Urinary bladder (tissue), 4 donors: ENCODE measurements at places on chromosomes 1 and 21. TPM values are rescaled to one million over a fixed set of nuclear protein-coding genes. Genes with fewer than 3 reads are reported as not detected.

GRCh38 chr1:14915356-14916054 is 238.0 kb upstream of the TMEM51 start:
- DNase-seq: no peak

- DNase-seq: no peak
These were observed 555.3 kb downstream of the NUF2 start for GRCh38 chr1:163877016-163877415.

GRCh38 chr1:46489169-46489637 is 433 bp upstream of the DMBX1 start:
- DNase-seq: no peak

DNA sequence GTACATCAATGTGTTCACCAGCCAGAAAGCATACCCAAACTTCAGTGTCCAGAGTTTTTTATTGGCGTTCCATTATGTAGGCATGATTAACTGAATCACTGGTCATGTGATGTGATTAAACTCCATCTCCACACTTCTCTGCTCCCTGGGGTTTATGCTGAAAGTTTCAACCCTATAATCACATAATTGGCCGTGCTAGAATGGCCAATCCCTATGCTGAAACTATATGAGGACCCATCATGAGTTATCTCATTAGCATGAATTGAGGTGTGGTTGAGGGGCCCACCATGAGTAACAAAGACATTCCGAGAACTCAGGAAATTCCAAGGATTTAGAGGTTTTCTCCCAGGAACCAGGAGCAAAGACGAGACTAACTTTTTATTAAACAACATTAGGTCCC is 31.8 kb upstream of the FBXO28 start:
- no peak for DNase-seq

DNA sequence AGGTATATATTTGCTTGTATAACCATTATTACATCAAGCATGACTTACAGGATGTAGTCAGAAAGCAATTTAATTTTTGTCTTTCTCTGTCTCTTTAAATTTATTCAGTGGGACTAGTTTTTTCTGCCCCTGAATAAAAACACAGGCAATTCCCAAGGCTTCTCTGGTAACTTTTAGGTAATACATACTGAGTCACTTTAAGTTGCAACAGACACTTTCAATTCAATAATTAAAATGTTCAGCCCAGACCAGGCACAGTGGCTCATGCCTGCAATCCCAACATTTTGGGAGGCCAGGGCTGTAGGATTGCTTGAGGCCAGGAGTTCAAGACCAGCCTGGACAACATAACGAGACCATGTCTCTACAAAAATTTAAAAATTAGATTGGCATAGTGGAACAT is 12.3 kb downstream of the SLC44A3 start:
- no peak for DNase-seq

DNA sequence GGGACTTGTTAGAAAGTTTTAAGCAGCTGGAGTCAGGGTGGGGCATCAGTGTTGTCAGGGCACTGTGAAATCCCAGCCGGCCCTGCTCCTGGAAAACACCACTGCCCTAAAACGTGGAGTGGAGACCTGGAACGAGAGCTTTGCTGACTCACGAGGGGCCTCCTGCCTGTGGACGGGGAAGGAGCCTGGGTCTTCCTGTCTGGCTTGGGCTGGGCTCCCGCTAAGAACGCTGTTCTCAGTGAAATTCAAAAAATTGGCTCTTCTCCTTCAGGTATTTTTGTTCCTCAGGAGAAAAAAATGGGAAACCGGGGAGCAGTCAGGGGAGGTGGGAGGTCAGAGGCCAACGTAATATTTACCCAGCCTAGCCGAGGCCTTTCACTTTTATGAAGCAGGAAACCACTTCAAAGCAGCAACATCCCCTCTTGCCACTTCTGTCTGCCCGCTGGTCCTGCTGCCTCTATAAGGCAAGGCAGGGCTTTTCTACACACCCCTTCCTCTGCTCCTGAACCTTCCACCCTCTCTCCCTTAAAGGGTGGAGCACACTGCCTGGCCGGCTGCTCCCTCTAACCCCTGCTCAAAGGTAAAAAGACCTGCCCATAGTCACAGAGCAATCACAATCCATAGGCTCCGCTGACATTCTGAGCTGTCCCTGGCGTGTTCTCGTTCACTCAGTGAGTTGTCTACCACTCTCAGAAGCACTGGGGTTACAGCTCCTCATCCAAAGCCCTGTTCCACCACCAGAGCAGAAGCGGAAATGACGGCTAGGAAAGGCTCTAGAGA is 8.0 kb downstream of the PLXNA2 start:
- no peak for DNase-seq

The KDM1A gene
- 86.0 TPM for total RNA-seq

The ADCY10 gene
- 0.37 TPM for total RNA-seq

DNA sequence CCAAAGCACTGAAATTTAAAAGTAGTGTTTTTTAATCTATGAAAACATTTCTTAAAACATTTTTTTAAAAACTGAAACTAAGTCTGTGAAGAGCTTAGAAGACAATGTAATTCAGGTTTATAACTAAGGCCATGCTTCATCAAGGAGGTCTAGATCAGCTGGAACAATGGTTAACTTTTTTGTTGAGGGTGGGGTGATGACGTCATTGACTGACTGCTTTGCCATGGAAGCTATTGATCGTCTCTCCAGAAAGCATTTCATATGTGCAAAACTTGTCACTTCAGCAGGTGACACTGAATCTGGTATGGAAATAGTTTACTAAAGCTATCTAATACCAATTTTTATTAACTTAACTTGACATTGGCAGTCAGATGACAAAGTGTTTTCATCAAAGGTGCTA is 21.0 kb downstream of the RAVER2 start:
- no peak for DNase-seq

DNA sequence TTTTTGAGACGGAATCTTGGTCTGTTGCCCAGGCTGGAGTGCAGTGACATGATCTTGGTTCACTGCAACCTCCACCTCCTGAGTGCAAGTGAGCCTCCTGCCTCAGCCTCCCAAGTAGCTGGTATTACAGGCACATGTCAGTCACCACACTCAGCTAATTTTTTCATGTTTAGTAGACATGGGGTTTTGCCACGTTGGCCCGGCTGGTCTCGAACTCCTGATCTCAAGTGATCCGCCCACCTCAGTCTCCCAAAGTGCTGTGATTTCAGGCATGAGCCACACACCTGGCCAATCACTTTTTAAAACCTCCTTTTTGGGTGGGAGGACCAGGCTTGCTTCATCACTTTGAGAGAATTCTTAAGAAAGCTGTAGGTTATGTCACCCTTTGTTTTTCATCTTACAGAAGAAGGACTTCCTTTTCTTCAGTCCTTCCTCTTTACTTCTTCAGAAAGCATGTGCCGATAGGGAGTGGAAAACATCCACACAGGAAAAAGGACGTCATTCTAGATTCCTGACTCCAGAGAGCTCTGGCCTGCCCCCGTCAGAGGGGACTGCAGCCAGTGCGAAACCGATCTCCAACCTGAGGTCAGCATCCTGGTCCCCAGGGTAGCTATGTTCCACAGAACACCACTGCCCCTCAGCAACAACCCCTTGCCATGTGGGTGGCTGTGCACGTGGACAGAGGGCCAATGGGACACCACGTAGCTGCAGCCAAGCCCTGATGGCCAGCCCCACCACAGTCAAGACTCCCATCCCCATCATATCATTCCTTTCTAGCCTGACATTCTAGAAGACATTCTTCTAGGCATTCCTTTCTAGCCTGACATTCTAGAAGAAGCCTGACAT is 21.9 kb downstream of the NCF2 start:
- DNase-seq: no peak

DNA sequence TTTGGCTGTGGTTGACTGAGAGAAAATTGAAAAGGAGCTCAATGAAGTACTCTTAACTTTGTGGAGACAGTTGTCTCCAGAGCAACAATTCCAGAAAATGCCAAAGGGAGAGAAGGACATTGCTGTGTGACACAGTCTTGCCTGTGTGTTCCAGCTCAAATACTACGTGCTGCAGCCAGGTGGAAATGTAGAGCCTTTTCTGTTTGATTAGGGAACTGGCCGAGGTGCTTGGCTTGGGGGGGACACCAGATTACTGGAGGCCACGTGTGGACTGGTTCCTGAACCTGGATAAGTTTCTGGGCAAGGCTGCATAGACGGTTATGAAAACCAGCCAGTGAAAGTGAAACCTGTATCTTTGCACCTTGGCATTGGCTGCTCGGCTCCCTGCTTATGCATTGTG is 217.9 kb downstream of the CTH start:
- DNase-seq: no peak

- DNase-seq: no peak
These were observed 1.1 kb downstream of the ADGRB2 start for GRCh38 chr1:31762726-31763670.

The SAMSN1 gene
- total RNA-seq: 16.2 TPM

The TEKT2 gene
- total RNA-seq: 0.37 TPM

The DYRK1A gene
- total RNA-seq: 132 TPM

DNA sequence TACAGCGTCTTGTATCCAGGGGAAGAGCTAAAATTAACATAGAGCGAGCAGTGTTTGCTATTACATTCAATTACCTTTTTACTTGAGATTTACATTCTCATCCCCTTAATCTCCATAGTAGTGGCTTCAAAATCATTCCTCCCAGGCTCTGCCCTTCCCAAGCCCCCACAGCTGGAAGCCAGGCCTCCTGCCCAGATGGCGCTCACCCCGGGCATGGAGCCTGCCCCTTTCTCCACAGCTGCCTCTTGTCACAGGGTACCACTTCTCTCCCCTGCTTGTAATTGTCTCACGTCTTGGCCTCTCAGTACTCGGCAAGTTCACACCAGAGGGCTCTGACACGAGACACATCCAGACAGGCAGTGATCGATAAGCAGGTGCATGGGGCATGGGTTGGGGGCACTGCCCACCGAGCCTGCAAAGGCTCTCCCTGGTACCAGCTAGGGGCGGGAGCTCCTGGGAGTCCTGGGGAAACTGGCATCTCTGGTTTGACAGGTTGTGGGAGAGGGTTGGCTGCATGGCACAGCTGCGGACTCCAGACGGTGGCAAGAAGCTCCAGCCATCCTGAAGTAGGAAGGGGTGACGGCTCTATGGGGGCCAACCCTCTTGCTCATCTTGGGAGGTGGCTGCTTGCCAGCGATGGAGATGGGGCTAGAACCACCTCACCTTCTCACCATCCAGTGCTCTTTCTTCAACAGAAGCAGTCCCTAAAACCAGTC is 20.1 kb downstream of the CASZ1 start:
- no peak for DNase-seq

The RHD gene
- 0.69 TPM for total RNA-seq

DNA sequence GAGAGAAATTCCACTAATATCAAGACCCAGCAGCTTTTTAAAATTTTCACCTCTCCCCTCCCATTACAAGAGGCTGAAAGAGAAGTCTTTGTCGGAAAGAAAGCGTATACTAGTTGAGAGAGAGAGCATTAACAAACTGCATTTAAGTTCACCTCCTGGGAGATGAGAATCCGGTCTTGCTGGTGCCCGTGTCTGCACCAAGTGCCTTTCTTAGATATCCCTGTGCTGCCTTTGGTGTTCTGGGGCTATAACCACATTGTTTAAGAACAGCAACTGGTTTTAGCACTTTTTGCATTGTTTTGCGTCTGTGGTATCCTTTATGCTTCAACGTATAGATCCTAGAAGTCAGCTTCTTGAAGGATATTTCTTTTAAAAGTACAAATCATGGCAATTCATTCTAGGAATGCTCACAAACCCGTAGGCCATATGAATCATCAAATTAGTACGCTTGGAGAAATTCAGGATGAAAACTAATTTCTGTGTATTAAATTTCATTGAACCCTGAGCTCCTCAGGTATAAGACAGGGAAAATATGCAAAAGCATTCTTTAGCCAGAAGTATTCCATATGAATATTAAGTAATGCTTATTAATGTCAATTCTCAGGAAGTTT is 3.4 kb upstream of the RPE65 start:
- no peak for DNase-seq

The UCHL5 gene
- 58.6 TPM for total RNA-seq

The TAS1R1 gene
- not detected for total RNA-seq

The MPL gene
- not detected for total RNA-seq

DNA sequence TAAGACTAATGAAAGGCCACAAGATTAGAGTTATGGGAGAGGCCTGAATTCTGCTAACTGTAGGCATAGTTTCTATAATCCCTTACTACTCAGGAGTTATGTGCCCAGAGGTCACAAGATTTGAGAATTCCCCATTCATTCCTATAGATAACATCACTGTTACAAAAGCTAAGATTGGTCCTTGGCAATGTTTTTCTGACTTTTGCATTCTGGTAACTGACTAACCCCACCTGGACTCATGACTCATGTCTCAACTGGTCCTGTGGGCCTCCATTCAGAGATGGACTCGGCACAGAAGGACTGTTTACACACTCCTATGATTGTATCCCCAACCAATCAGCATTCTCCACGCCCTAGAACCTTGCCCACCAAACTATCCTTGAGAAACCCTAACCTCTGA is 249.0 kb upstream of the ZP4 start:
- no peak for DNase-seq

GRCh38 chr1:18927082-18927653 is 24.8 kb upstream of the ALDH4A1 start:
- no peak for DNase-seq

- no peak for DNase-seq
These were observed 177.2 kb downstream of the PLPPR4 start for GRCh38 chr1:99441299-99442095.

GRCh38 chr1:25651824-25652741 is 35.5 kb downstream of the MAN1C1 start:
- no peak for DNase-seq

The BACH1 gene
- total RNA-seq: 116 TPM

DNA sequence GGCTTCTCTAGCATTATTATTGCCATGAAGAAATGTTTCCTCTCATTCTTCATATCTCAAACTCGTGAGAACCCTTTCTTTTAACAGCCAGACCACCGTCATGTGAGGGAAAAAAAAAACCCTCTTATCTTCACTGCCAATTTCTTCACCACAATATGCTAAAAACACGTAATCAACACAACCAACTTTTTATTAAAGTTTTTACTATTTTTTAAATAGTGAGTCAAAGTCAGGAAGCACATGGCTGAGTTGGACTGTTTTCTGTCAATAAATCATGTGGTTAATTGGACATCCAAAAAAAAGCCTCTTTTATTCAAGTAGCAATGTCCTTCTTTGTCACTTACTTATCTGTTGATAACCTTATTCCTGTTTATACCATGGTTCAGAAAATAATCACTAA is 55.9 kb upstream of the SAMD13 start:
- no peak for DNase-seq

DNA sequence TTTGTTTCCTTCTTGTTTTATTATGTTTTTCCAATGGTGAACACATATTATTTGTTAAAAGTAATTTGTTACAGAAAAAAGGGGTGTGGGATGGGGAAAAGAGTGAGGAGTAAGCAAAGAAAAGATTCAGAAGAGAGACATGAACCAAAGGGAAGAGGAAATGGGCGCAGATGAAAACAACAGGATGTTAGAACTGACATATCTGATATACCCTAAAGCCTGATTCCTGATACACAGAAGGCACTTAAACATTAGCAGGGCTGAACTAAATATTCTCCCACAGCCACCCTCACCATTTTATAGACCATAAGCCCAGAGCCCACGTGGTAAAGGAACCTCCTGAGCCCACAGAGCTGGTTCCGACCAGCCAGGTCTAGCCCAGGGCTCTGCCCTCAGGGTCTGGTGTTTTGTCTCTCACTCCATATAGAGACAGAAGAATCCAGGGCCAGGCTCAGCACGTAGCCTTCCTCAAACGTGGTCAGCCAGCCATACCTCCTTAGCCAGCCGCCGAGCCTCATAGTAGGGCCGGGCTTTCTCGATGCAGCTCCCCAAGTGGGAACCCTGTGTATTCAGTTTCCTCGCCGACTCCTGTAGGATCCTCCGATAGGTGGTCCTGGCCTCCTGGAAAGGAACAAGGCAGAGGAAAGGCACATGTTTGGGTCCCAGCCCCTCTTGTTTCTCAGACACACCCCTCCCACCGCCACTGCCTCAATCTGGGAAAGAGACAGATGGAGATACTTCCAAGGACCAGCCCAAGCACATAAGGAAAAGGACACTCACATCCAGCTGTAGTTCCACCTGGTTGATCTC is 9.5 kb downstream of the SH3BP5L start:
- no peak for DNase-seq

The SHE gene
- total RNA-seq: 17.7 TPM
